NCI-H82 (cell line): ENCODE measurements at places on chromosomes 7 and 10.

DNA sequence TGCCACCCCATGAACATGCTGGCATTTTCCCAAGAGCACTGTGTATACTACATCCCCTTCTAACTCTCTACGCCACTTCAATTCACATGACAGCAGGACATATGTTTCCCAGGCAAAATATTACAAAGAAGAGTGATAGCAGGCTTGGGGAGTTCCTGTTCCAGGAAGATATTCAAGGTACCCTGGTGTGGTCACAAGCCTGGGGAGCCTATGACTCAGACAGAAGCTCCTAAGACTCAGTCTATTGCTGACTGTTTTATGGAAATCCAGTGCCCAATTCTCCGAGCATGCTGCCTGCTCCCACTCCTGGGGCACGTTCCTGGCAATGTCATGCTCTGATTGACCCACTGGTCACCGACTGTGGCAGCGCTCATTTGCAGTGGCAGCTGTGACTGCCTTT is 23.5 kb upstream of the ABLIM1 start:
- DNase-seq: no peak

DNA sequence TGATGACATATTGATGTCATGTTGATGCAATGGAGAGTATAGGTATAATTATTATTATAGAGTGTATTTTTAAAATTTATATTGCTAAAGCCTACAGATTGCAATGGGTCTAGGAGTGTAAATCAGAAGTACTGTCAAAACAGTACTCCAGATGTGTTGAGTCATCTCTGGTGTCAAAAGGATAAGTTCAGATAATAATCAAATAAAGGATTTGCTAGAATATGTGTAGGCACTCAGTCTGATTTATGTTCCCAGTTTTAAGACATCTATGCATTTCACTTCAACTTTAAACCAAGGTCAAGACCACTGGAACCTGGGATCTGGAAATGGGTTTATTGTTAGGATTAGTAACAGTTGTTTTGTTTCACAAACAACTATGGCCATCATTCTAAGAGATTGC is 342.3 kb upstream of the BMPER start:
- DNase-seq: no peak

- peak; percentile 0 for DNase-seq
Measured at GRCh38 chr10:115118346-115118745, 25.2 kb downstream of the ATRNL1 start.

- peak; percentile 79 for DNase-seq
Measured at GRCh38 chr10:102644646-102645387, 538 bp downstream of the TRIM8 start.

- no peak for DNase-seq
Measured at GRCh38 chr7:132407764-132408163, 168.5 kb downstream of the PLXNA4 start.

DNA sequence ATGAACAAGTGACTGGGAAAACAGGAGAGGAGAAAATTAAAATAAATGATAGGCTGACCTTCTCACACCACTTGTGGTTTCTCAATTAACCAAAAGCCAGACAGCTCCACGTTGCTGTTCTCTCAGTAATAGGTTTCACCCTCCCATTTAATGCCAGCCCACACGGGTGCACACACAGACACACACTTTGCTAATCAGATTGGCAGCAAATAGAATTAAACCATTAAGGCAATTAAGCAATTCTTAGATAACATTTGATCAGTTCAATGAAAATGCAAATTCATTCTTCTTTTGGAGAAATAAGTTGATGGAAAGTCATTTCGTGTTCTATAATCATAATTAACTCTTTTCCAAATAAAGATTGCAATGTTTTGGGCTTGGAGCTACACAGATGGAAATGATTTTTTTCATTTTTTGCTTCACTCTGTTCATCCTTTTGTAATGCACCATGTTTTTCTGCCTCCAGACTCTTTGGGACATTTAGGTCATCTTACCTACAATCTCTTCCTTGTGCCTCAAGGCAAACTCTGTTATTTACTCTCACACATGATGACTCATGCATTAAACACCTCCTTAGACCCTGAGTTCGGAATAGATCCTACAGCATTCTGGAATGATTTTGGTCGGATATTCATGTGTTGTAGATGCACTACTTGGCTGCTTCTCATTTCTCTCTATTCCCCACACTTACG is 700.7 kb downstream of the AUTS2 start:
- peak; percentile 88 for DNase-seq

GRCh38 chr7:117110480-117111315 is 157.4 kb downstream of the ST7 start:
- no peak for DNase-seq

DNA sequence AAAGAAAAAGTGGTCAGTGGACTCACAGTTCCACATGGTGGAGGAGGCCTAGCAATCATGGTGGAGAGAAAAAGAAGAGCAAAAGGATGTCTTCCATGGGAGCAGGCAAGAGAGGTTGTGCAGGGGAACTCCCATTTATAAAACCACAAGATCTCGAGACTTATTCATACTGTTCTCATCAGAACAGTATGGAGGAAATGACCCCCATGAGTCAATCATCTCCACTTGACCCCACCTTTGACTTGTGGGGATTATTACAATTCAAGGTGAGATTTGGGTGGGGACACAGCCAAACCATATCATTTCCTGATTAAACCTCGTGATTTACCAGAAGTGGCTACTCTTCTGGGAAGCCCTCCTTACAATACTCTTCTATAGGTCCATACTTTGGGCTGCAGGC is 160.1 kb downstream of the SORCS1 start:
- DNase-seq: no peak

- DNase-seq: peak; percentile 58
Measured at GRCh38 chr7:69599955-69600709, 1.9 kb downstream of the AUTS2 start.

DNA sequence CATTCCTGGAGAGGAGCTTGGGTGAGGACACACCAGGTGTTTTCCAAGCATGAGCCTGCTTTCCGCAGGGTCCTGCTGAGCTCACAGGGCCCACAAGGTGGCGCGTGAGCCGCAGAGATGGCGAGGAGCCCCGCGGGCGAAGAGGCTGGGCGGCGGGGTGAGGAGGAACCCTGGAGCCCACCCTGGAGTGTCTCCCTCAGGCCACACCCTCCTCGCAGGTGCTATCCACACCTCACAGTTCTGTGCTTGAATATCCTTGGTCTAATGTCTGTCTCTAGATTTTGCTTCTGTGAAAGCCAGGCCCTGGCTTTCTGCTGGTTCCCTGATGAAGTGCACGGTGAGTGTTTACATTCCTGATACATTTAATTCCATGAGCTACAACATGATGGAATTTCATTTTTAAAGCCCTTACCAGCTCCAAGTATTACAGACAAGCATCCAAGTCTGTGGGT is 433.6 kb downstream of the ACTR3B start:
- peak; percentile 55 for DNase-seq

- DNase-seq: no peak
Measured at GRCh38 chr10:74977913-74978847, 133.3 kb upstream of the SAMD8 start.

GRCh38 chr7:42167206-42167605 is 69.8 kb downstream of the GLI3 start:
- no peak for DNase-seq

GRCh38 chr7:43647339-43647672 is 64.4 kb downstream of the STK17A start:
- no peak for DNase-seq

DNA sequence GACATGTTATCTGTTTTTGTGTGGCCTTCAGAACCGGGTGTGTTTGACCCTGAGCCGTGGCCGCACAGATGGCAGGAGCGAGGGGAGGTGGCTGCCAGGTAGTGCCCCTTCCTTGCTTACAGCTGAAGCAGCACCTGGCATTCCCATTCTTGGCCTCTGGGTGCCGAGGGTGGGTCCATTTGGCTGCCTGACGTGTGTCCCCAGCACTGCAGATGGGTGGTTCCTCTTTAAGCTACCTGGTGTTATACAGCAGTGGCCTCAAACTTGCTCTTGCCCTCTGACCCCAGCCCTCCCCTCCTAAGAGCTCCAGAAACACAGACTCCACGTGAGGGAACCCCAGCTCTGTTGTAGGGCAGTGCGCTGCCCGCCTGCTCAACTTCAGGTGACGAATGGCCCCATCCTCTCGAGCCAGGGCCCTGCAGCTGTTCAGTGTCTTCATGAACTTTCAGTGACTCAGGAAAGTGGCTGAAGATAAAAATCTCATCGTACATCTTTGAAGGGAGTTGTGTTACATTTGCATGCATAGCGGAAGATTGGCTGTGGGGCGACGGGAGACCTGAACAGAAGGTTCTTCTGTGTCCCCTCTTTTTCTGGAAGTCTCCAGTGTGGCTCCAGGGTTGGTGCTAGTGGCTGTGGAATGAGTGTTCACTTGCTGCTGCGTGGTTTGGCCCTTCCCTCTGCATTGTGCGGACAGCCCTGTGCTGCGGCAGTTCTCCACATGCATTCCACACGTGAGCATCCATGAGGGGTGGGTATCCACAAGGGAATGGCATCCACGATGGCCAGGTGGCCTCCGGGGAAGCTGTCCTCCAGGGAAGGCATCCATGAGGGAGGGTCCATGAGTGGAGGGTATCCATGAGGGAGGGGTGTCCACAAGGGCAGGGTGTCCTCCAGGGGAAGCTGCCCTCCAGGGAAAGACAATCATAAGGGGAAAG is 91.6 kb downstream of the INPP5A start:
- no peak for DNase-seq

GRCh38 chr10:128879441-128880140 is 587.5 kb upstream of the MGMT start:
- no peak for DNase-seq

DNA sequence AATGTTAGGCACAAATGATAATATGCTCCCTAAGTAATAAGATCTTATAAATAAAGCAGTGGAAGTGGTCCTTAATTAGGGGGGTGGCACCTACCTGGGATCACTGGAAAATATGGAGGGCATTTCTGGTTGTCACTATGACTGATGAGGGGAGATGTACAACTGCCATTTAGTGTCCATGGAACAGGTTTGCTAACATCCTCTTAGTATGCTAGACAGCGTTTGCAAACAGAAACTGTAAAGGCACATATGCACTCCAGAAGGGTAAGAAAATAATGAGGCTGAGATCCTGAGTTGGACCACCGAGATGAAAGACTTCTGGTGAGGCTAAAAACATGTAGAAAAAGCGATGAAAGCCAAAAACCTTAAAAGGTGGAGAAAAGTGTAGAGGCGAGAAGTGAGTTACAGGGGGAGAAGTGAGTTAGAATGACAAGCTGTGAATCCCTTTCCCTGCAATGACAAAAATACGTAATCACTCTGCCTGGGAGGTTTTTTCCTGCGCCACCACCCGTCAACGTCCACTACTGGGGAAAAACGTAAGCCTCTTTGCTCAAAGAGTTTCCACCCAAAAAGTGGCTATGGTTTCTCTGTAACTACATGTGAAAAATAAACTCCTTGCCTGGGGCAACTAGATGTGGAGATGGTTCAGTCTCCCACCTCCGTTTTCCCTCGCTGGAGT is 767 bp downstream of the KRIT1 start:
- no peak for DNase-seq

DNA sequence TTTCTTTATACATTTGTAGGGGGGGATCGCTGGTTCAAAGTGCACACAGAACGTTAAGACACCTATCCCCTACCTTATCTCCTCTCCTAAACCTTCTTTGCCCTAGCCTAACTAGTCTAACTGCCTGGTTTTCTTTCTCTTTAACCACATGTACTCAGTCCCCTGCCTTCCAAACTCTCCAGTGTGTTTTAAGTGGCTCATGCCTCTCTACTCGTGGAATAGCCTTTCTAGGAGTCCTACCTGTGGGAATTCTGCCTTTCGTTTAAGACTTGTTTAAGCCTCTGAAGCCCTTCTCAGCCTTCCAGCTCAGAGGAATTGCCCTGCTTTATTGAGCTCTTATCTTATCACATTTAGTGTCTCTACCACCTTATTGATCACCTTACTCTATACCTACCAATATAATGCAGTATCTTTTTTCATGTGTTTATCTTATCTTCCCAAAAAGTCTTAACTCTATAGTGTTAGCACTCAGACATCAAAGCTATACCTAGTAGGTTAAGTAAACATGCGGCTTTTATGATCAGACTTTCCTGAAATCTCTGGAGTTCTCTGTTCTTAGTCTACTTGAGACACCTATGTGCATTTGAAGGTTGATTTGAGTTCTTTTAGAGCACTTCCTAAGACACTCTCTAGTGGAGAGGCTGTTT is 50.7 kb downstream of the ARID5B start:
- no peak for DNase-seq

DNA sequence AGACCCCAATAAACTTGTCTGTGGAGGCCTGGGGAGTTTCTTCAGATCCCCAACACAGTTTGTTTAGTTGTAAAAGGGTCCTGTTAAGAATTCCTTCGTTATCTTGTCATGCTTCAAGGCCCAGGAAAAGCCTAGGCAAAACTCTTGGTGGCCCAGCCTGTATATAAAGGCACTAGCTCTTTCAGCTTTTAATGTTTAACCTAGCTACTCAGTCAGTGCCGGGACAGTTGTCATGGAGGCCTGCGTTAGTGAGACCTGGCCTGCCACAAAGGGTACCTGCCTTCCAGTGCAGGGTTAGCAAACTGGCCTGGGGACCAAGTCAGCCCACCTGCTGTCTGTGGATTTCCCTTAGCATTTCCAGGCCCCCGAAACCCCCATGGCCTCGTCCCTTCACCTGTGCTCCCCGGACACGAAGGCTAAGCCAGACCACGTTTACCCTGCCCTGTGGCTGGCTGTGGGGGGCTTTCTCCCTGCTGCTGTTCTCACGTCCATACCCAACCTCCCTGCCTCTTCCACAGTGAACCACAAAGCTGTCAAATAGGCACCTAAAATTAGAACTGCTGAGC is 96.9 kb upstream of the PPP2R2D start:
- DNase-seq: no peak

DNA sequence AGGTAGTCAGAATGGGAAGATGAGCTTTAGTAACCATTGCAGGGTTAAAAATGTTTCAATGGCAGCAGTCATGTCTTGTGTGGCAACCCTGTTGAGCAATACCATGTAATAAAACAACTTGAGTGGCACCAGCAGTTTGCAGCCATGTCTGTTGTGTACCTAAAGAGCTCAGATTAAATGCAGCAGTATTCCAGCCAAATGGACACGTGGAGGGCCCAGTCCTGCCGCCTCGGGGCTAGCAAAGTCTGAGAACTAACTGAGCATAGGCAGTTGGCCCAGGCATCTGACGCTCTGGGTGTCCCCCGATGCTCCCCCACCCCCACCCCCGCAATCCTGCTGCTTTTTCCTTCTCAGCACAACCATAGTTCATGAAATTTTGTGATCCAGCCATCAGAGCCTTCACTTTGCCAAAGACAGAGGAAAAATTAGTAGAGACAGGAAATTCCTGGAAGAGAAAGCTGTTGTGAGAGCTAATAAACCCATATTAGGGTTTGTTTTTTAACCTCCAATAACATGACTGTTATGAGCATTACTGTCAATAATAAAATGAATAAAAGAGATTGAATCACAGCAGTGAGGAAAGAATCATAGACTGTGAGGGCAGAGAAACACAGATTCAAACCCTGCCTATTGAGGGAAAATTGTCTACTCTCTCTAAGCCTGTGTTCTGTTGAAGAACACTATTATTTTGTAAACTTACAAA is 220.6 kb upstream of the RHOBTB1 start:
- DNase-seq: no peak

GRCh38 chr7:130009848-130010688 is 41.1 kb downstream of the ZC3HC1 start:
- DNase-seq: no peak
